ENCODE measurements at places on chromosomes 1 and 21.

DNA sequence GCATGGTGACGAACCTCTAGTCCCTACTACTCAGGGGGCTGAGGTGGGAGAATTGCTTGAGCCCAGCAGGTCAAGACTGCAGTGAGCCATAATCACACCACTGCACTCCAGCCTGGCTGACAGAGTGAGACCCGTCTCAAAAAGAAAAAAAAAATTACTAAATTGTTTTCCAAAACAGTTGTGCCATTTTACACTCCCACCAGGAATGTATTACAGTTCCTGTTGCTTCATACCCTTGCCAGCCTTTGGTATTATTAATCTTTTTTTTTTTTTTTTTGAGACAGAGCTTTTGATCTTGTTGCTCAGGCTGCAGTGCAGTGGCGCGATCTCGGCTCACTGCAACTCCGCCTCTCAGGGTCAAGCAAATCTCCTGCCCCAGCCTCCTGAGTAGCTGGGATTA, 55.9 kb downstream of the RPS6KA1 start:
- DNase-seq, result no peak

DNA sequence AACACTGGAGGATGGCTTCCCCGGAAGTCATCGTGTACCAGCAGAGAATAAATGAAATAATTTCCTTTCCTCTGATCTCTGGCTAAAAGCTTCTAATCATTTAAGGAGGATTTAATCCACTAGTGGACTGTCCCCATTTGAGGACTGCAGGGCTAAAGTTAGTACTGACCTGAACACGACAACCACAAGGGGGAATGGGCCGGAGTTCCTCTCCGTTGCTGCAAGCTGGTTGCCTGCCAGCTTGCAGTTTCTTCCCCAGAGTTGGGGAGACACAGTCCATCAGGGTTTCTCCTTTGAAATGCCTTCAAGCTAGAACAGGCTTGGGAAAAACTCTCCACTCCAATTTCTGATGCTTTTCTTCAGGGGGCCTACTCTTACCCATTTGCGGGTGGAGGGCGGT, 35.5 kb upstream of the NPL start:
- no peak for DNase-seq

- no peak for DNase-seq
Measured at GRCh38 chr1:197807739-197808453, 32.6 kb upstream of the DENND1B start.

- DNase-seq, result no peak
Measured at GRCh38 chr1:200028586-200029034, 1.1 kb downstream of the NR5A2 start.

- DNase-seq, result no peak
Measured at GRCh38 chr1:14555091-14555490, 43.4 kb upstream of the KAZN start.

DNA sequence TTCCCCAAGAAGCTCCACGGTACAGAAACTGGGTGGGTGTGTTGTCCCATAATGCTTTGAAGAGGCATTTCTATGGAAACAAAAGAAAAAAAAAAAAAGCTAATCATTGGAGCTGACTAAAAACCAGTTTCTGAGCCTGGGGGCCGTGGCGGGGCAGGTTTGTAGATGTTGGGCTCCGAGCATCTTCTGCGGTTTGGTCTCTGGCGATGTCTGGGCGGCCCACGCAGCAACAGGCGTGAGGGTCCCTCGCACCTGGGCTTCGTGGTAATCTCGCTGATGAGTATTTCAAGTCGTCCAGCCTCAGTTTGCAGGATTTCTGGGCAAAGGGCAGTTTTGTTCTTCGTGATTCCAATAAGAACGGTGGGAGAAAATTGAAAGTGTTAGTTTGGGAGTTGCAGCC, 6.8 kb downstream of the TP73 start:
- DNase-seq, result no peak

DNA sequence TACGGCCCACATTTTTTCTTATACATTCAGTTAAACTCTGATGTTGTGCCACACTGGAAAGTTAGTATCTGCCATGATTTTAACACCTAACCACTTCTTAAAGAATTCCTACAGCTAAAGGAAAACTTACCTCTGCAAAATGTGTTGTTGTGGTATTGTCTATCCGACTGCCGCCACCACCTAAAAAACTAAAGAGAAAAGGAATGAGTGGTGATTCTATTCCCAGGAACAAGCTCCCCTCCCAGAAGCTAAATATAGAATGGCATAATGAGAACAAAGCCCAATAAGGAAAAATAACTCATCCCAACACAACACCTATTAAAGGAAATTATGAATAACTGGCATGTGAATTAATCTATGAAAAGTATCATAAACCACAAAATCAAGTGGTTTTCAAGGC, 39.5 kb downstream of the RNF115 start:
- no peak for DNase-seq

- DNase-seq, result peak; percentile 86
Measured at GRCh38 chr1:22508329-22508728, 55.0 kb upstream of the EPHA8 start.

GRCh38 chr1:187928288-187928687, 1099.5 kb downstream of the PLA2G4A start:
- DNase-seq, result no peak

- DNase-seq, result peak; percentile 36
Measured at GRCh38 chr1:248243204-248243603, 12.0 kb downstream of the OR2M4 start.

DNA sequence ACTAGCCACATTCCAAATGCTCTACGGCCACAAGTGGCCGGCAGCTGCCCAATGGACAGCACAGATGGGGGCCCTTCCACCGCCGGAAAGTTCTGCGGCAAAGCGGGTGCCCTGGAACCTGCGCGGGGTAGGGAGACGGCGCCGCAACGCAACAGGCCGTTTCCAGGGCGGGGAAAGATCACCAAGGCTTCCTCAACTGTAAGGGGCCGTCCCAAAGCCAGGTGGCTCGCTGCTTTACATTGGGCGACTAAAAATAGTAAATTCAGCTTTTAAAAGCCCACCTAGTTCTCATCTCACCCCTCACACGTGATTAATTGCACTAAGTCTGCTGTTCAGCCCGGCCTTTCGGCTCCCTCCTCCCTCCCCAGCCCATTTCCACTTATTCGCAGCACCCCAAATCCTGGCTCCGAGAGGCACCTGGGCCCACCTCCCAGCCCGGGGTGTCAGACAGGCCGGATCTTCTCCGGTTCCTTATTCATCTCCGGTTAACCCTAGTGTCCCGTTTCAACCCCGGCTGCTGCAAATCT, 643 bp downstream of the CFAP298 start:
- no peak for DNase-seq

DNA sequence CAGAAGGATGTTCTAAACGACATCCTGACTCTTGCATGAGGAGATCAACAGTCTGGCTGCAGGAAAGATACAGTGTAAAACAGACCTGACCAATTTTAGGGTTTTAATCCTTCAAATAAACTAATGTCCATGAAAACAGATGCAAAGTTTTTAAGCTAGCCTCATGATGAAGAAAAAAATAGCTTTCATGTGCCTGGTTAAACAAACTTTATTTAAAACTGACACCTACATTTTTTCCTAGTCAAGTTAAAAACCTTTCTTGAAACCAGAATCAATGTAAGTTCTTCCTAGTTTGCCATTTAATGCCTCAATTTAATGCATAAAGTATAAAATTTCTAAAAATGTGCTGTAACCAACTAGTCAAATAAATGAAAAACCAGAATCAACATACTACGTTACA, 2.9 kb downstream of the WDR26 start:
- no peak for DNase-seq

DNA sequence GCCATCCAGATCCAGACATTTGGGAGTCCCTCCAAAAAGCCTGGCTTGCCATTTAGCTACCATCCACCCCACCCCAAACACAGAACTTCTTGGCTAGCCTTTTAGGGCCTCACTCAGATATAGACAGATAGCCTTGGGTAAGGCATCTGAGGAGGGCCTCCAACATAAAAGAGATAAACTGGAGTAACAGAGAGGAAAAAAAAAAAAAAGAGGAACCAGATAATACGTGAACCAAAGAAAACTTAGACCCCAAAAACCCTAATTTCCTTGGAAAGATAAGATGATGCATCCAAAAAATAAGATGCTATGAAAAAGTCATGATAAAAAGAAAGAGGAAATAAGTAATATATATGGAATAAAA, 19.8 kb upstream of the LSS start:
- DNase-seq, result no peak

GRCh38 chr21:43355266-43355924, 71.5 kb downstream of the SIK1 start:
- no peak for DNase-seq

GRCh38 chr1:246068619-246069509, 438.2 kb downstream of the SMYD3 start:
- DNase-seq, result no peak

GRCh38 chr1:167128261-167129227, 34.7 kb downstream of the STYXL2 start:
- DNase-seq, result no peak

- no peak for DNase-seq
Measured at GRCh38 chr1:157659576-157660247, 40.9 kb downstream of the FCRL3 start.

DNA sequence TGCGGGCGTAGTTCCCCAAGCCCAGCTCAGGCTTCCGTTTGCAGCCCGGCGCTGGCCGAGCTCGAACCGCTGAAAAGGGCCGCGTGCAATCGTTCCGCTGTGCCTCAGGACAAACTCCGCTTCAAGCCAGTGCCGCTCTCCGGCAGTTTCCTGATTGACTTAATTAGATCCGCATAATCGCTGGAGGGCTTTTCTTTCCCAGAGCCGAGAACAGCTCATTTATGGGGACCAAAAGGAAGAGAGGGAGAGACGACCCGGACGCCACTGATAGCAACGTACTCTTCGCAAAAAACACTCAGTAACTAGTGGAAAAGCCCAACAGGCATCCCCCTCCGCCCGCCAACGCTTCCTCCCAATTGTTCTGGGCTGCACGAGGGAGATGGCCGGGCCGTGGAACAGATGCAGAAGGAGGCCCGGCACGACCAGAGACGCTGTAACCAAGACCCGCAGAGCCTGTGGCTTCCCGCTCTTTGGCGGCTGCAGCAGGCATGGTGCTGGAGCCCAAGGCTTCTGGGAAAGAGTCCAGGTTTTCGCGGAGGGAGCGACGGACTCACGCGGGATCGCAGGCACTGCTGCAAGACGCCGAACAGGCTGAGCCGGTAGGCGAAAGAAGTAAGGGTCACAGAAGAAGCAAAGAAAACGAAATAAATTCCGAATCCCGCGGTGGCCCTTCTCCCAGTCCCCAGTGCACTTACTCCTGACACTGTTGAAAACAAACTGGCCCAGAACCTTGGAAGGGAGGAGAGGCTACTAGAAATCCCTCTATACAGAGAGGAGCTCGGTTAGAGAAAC, 3.6 kb upstream of the FOXD2 start:
- DNase-seq, result no peak

DNA sequence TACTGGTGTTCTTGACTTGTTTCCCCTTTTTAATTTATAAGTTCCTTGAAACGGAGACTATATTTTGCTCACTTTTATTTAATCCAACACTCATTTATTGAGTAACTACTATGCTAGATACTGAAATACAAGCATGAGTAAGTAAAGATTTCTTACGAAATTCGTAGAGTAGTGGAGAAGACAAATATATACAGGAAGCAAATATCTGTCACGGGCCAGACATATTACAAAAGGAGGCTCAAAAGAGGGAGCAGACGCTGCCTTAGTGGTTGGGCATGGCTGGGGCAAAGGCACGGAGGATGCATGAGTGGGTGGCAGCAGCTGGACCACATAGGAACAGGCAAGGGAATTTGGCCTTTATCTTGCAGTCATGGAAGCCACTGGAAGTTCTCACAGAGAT, 6.8 kb downstream of the NCF2 start:
- DNase-seq, result no peak

- DNase-seq, result no peak
Measured at GRCh38 chr1:59672851-59673572, 141.7 kb upstream of the HOOK1 start.

DNA sequence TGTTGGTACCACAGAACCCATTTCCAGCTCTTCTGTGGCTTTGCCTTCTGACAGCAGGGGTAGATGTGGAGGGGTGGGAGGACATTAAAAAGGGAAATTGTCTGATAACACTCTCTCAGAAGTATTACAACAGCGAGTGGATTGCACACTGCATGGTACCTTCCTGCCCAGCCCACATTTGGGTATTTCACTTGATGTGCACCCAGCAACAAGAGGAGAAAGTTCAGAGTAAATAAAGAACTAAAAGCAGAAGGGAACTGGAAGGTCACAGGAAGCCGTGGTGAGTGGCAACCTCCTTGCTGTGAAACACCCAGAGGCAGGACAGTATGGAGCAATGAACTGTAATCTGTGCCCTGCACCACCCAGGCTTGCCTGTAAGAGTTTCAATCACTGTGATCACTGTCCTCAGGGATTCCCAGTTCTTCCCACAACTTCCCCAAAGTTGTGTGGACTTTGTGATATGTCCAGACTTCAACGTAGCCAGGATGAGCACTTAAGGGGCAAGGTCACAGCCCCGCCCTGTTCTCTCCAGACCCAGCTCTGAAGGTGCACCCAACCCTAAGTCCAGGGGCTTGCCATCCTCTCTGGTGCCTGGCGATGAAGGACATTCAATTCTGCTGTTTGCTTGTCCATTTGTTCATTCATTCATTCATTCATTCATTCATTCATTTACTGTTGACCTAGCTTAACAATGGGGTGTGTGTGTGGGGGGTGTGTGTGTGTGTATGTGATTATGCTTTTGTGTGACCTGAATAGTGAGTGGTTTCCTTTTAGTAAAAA, 18.7 kb upstream of the F5 start:
- DNase-seq, result no peak

DNA sequence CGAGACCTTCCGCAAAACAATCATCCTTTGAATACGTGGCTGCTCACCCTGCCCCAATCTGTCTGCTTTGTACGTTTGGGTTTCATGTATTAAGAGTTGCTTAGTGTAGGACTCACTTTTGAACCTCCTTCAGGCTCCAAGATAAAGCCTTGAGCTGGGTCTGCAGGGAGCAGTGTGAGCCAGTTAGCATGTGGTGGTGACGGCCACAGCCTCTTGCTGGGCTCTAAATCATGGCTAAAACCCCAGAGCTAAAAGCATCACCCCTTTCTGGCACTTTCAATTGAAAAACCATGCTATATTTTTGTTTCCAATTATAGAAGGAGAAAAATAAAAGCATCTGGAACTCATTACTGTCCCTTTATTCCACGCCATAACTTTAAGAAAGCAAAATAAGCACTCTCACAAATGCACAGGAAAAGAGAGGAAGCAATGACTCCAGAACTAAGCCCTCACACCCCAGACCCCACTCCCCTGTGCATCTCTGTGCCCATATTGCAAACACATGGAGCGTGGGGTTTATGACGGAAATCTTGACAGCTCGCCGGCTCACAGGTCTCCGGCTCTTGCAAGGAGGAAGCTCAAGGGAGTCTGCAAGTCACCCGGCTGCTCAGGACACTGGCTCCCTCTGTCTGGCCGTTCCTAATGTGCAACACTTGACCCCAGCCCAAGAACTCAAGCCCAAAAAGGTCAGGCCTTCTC, 135.5 kb downstream of the MIS18A start:
- DNase-seq, result no peak

DNA sequence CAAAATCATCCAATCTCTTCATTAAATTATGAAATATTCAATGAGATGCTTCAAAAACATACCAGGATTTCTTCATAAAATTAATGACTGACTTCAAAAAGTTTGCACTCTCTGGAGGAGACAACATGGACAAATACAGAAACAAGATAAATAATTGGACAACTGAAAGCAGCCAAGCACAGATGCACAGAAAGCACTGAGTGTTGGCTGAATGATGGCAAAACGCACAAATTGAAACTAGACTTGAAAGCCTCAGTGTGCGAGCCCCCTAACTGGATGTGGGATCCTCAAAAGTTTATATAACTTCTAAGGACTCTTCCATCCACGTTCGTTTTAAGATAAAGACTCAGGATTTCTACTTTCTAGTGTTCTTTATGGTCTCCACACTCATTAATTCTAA, 27.9 kb downstream of the RGS18 start:
- no peak for DNase-seq

Data from NCI-H2029 treated with DMSO at 0.1 percent for 48 hours (cell line).